Lower lobe of right lung (tissue), 2 donors: ENCODE measurements at places on chromosomes 12 and 14. TPM values are rescaled to one million over a fixed set of nuclear protein-coding genes. Genes with fewer than 3 reads are reported as not detected.

DNA sequence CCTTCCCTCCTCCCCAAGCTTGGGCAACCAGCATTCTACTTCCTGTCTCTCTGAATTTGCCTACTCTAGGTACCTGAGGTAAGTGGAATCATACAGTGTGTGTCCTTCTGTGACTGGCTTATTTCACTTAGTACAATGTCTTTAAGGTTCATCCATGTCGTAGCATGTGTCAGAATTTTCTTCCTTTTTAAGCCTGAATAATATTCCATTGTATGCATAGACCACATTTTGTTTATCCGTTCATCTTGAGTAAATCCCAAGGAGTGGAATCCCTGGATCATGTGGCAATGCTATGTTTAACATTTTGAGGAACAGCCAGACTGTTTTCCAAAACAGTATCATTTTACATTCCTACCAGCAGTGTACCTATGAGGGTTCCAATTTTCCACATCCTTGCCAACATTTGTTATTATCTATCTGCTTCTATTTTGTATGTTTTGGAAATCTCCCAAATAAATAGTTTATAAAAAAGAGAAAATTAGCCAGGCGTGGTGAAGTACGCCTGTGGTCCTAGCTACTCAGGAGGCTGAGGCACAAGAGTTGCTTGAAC lies 12.4 kb downstream of the HSP90AA1 start:
- no peak for DNase-seq

Gene ACVR1B
- 34.9 TPM for total RNA-seq

DNA sequence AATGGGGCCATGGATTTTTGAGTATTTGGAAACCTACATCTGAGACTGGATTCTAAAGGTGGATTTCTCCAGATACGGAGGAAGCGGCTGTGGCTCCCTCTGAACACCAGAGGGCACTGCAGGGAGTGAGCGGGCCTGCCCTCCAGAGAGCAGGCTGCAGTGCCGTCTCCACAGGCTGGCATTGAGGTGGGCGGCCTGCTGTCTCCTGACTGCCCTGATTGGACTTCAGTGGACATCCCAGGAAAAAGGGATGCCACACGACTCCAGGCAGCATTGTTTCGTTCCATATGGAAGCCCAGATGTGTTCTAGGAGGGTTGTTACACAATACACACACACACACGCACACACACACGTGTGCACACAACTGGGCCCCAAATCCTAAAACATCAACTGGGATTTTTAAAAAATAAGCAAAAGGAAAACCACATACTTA lies 20.9 kb upstream of the ANO2 start:
- peak; percentile 70 for DNase-seq

GRCh38 chr12:53749986-53750811 lies 1.6 kb downstream of the CISTR start:
- DNase-seq = no peak

GRCh38 chr12:98819821-98820404 lies 174.8 kb downstream of the APAF1 start:
- no peak for DNase-seq

Gene CHST11
- 46.2 TPM for total RNA-seq

DNA sequence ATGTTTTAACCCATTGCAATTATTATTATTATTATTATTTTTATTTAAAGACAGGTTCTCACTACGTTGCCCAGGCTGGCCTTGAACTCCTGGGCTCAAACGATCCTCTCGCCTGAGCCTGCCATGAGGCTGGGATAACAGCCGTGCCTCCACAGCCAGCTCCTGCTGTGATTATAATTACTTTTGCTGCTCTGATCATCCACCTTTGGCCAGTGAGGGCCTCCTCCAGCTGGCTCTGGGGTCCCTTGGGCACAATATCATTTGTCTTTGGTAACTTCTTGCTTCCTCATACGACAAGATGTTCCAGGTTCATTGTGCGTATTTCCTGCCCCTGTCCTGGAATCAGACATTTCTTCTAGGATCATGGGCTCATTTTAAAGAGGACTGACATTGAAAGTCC lies 28.4 kb downstream of the LRTM2 start:
- DNase-seq = no peak

Gene CLEC2D
- 13.9 TPM for total RNA-seq

DNA sequence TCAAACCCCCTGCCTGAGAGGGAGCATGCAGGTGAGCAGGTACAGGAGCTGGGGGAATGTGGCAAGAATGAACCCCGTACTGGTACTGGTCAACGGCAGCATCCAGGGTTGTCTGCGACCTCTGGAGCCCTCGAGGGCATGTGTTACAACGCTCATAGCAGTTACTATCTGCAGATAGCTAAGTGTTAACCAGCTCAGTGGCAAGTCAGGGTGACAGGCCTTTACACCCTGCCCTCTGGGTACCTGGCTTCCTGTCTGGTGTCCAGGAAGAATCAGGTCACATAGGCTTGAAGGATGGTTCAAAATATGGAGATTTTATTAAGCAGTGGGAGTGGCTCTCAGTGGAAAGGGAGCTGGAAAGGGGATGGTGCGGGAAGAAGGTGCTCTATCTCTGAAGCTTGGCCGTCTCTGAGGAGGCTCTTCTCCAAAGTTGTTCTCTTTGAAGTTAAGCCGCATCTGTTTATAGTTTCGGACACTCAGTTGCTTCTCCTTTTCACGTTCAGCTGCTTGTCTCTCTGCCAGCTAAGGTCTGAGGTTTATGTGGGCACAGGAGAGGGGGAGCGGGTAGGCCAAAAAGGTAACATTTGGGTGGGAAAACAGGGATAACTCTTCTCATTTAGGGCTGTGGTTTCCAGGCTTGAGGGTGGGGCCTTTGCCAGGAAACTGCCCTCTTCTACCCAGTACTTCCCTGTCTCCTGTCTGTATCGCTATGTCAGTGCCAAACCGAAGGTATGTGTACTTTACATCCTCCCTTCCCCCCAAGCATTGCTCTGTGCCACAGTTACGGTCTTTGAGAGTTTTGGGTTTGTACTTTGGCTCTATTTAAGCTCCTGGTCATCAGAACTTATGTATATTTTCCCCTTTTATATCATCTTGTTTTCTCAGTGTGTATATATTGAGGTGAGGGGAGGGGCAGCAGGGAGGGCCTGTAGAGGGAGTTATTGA lies 305.8 kb downstream of the RGS6 start:
- DNase-seq = no peak

Gene SYCP3
- total RNA-seq = 0.71 TPM

DNA sequence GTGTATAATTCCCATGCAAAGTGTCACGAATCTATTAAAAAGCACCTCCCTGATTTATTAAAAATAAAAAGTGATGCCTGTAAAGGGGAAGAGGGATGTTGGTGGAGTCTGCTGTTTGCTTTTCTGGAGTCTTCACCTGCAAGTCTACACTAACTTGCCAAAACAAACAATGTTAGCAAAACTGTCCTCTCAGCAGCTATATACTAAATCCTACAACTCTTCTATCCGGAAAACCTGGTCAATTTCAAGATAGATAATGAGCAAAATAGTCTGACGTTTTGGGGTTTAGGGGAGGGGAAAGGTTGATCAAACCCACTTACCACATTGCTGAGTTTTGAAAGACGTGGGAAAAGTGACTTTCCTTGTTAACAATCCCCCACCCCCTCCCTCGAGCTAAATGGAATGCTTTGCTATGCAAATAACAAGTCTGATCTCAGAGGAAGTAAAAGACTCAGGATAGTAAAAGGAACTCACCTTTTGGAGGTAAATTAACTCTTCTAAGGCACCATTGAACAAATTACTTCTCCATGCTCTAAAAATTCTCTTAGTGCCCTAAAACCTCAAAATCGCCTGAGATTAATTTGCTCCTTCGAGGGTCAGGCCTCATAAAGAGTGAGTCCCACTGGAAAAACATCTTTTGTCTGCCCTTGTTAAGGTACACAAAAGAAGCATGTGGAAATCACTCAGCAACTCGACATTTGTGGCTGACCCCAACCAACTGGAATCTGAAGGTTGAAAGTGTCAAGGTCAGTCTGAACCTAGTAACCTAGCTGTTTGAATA lies 13.5 kb downstream of the BMP4 start:
- no peak for DNase-seq

Gene TAS2R20
- total RNA-seq = 1.3 TPM

DNA sequence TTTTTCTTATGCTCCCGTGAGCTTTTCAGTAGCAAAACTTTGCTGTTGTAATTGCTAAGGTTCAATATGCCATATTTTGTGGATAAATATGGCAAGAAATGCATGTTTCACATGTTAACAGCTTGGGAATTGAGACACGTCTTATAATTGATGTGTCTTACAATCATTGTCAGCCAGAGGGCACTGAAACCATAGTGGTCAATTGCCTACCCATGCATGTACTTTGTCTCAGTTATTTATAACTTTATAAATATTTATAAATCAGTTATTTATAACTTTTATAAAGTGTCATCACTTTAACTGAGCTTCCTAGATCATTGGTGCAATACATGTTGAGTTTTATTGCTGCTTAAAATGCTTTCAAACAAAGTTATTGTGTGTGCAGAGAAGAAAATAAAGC lies 82.0 kb downstream of the CATSPERB start:
- DNase-seq = no peak

Gene FGF23
- total RNA-seq = not detected
